ENCODE measurements at places on chromosomes 16 and 17.

- DNase-seq, result no peak
These were observed 42.9 kb upstream of the IRF8 start for GRCh38 chr16:85856079-85856478.

DNA sequence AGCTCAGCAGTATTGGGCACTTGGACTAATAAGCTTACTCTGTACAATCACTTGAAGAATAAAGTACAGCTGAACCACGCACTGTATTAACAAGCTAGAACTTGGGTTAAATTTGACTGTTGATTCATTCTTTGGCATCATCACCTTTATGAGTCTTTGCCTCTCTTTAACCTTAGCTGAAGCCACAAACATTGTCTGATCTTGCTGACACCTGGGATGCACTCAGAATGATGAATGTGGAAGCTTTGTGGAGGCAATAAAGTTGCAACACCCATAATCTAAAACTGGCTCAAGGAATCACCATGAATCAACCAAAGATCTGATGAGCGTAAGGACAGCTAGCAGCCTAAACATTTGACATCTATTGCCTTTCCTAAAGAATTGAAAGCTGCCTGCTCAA, 590.6 kb upstream of the SOX9 start:
- DNase-seq, result no peak

DNA sequence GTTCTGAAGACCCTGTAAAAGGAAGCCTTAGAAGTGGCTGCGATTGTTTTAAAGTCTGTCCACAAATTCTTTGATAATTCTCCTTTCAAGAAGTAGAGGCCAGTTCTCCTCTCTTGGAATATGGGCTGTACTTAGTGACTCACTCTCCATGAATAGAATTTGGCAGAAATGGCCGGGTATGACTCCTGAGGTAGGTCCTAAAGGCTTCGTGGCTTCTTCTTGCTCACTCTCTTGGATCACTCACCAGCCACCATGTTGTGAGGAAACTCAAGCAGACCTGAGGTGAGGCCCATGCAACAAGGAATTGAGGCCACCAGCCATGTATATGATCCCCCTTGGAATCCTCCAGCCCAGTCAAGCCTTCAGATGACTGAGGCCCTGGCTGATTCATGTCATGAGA, 75.8 kb downstream of the WWOX start:
- no peak for DNase-seq

- DNase-seq, result no peak
These were observed 32.1 kb downstream of the SPACA3 start for GRCh38 chr17:33023790-33024189.

- DNase-seq, result no peak
These were observed 26.2 kb upstream of the NGFR start for GRCh38 chr17:49468811-49469385.

GRCh38 chr16:27840311-27841060, 223.0 kb downstream of the GSG1L start:
- no peak for DNase-seq

DNA sequence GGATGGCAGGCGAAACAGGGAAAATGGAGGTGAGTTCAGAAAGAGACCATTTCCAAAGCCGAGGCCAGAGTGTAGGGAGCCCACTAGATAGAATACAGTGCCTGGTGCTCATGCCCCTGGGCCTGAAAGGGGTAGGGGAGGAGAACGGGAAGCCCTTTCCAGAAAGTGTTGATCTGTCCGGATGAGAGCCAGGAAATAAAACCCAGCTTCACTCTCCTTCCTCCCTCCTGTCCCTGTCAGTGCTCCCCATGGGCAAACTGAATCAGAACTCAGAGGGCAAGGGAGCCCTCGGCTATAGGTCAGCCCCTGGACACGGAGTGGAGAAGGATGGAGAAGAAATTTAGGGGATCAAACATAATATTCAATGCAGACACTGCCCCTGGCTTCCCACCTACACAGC, 57.7 kb upstream of the RPL38 start:
- DNase-seq, result no peak

GRCh38 chr16:19210280-19210924, 42.4 kb downstream of the SYT17 start:
- no peak for DNase-seq

DNA sequence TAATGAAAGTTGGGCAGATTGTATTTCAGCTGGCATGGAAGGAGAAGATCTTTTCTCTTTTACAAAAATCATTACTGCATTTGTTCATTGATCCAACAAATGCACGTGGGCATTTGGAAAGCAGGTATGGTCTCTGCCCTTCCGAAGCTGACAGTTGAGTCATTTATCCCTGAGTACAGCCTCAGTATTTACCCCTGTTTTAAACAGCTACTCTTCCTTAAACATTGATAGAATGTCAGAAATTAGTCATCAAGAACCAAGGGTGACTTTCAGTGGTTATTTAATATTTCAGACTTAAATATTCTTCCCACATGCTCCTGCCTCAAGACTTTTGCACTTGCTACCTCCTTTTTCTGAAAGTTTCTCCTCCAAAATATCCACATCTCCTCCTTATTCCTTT, 226.7 kb upstream of the HSBP1 start:
- DNase-seq, result no peak

- no peak for DNase-seq
These were observed 484 bp downstream of the CD300LB start for GRCh38 chr17:74530831-74531150.

DNA sequence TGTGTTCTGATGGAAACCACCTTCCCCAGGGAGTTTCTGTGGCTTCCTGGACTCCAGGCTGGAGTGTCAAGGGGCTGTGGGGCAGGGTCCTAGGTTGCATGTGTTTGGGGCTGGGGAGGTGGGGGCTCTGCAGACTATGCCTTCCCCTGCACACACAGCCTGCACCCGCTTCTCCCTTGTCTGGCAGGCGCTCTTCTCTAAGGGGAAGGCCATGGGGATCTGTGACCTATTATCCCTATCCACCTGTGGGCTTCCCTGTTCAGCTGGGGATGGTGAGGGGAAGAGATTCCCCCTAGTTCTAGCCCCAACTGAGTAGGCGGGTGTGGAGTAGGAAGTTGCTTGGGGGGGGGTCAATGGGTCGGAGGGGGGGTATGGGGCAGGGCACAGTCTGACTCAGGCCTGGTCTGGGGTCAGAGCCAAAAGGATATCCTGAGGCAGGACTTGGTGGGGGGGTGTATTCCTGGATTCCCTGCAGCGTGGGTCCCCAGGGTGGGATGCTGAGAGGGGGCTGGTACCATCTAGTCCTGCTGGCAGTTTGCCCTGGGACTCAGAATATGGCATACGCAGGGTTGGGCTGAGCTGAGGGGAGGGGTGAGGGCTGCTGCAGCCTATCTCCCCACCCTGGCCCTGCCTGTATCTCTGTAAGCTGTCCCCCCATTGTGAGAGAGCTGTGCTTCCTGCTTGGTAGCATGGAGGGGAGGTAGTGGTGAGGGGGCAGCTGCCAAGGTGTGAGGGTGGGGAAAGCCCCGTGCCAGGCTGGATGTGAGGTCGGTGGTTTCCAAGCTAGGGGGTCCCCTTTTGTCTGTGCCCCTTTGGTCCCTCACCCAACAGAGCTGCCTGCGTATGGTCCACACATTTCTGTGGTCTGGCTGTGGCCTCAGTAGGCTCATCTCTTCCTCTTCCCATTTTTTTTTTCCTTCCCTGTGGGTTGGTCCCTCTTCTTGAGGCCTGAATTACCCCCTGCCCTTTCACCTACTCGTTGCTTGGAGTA, 14.7 kb downstream of the RARA start:
- peak; percentile 74 for DNase-seq

DNA sequence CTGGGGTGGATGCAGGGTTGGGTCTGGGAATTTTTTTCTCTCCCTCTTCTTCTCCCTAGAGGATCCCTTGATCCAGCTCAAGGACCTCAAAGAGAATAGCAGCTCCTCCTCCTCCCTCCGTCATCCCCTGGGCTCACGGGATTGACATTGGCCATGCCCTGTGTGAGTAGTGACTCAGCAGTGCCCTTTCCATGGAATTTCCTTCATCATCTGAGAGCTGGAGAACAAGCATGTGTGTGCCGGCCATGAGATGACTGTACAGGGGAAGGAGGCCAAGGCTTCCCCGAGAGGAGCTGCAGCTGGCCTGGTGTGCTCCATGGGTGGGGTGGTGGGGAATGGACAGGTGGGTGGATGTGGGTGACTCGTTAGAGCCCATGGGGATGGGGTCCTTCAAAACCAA, 8.9 kb upstream of the WSCD1 start:
- no peak for DNase-seq

DNA sequence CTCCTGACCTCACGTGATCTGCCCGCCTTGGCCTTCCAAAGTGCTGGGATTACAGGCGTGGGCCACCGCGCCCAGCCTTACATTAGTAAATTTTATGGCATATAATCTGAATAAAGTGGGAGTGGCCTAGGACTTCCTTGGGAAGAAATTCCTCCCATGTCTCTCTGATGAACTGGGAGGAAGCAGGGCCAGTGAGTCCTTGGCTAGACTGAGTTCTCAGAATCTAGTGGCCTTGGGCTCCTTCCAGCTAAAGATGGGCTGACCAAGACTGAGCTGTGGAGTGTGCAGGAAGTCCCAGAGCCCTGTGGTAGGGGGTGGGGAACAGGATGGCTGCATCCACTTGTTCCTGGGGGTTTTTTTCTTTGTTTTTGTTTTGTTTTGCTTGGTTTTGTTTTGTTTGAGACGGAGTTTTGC, 10.0 kb upstream of the NAGLU start:
- no peak for DNase-seq

DNA sequence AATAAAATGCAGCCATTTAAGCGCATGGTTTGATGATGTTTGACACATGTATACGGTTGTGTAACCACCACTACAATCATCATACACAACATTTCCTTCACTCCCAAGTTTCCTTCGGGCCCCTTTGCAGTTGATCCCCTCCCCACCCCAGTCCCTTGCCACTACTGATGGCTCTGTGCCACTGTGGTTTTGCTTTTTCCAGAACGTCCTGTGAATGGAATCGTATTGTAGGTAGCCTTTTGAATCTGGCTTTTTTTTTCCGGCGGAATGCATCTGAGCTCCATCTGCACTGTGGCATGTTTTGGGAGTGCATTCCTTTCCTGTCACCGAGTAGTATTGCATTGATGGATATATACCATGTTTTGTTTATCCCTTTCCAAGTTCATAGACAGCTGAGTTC, 15.1 kb upstream of the MAP2K3 start:
- DNase-seq, result no peak

Measured in stimulated activated naive CD4-positive, alpha-beta T cell treated with Interleukin-2 at 50 U/mL for 16 hours (primary cell).